ENCODE measurements at places on chromosomes 16 and 17. TPM values are rescaled to one million over a fixed set of nuclear protein-coding genes. Genes with fewer than 3 reads are reported as not detected.

Gene HCRT
- polyA plus RNA-seq = not detected

Gene SOST
- 15.1 TPM for polyA plus RNA-seq

Gene METRN
- polyA plus RNA-seq = 114 TPM

Gene FLYWCH1
- polyA plus RNA-seq = 24.5 TPM

DNA sequence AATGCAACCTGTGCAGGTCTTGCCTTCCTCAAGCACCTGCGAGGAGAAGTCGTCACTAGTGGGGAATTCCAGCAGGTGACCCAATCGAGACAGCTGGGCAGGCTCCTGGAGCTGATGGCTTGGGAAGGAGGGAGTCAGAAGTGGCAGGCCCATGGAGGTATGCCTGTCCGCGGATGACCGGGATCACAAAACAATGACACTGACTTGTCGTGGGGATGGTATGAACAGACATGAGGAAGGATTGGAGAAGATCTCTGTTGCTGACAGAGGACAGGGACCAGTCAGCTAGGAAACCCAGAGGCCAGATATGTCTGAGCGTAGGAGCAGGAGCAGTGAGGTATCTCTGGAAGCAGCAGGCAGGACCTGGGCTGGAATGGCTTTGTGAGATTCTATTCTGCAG is 233.3 kb downstream of the SOX9 start:
- no peak for DNase-seq

- DNase-seq = no peak
Observed at GRCh38 chr17:76868669-76869495, 678 bp downstream of the MGAT5B start.

Gene HSD17B1
- polyA plus RNA-seq = 3.3 TPM

Gene CPNE7
- 1.5 TPM for polyA plus RNA-seq

- DNase-seq = no peak
Observed at GRCh38 chr16:64534180-64534780, 587.6 kb downstream of the CDH11 start.

DNA sequence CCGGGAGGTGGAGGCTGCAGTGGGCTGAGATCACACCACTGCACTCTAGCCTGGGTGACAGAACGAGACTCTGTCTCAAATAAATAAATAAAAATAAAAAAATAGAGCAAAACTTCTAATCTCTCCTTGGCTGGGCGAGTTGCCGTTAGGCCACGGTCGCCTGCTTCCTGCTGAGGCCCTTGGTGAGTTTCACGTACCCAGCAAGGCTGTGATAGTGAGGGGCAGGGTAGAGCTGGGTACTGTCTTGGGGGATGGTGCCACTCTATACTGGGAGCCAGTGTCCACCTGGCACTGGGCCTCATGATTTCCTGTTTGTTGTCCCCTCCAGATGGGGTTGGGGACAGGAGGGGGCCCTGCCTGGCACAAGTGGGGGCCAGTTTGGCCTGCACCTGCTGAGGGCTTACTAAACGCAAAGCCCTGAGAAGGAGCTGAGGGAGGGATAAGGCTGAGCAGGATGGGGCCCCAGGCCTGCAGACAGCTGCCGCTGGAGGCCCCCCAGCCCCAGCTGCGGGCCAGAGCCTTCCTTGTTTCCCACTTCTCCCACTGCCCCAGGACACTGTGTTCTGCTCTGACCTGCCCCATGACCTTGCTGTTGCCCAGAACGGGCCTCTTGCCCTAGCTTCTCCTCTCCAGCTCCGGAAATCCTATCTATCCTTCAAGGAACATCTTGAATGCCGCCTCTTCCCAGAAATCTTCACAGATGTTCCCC is 25.4 kb downstream of the GJD3 start:
- DNase-seq = no peak

GRCh38 chr16:82081264-82081663 is 46.2 kb downstream of the HSD17B2 start:
- DNase-seq = no peak

Gene PRPF8
- polyA plus RNA-seq = 181 TPM

Gene ARHGAP23
- polyA plus RNA-seq = 7.6 TPM

DNA sequence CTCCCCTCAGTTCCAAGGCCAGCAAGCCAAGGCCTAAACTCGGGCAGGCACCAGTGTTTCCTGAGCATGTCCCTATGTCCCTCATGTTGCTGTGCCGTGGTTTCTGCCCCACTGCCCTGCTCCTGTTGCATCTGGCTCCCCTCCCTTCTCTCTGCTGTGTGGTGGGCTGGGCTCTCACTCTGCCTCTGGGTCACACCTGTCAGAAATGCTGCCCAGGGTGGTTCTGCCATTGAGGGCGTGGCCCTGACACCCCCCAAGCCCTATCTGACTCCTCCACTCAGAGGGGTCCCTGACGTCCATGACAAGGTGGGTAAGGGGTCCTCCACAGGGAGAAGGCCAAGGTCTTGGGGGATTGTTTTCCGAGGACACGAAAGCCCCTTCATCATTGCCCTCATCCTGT is 9.2 kb upstream of the ITGA3 start:
- DNase-seq = no peak

DNA sequence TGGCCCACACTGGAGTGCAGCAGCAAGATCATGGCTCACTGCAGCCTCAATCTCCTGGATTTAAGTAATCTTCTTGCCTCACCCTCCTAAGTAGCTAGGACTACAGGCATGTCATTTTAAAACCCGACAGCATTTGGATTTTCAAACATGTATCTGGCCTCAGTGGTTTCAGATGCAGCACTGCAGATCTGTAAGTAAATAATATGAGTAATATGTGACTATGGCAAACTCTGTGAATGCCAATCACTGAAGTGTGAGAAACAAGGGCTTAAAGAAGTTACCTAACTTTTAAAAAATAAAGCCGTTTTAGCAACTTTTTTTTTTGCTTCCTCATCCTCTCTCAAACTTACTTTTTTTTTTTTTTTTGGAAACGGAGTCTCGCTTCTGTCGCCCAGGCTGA is 11.9 kb downstream of the CEP20 start:
- no peak for DNase-seq

Gene C16orf74
- 4.6 TPM for polyA plus RNA-seq

DNA sequence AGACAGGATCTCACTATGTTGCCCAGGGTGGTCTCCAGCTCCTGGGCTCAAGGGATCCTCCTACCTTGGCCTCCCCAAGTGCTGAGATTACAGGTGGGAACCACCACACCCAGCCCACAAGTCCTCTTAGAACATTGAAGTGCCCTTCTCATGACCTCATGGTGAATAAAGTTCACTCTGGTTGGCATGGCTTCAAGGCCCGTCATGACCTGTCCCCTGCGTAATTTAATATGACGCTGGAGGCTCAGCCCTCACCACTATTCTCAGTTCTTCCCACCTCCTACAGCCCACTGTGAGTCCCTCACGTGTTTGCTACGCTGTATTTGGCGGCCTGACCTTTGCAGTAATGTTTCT is 1.9 kb downstream of the ENDOV start:
- no peak for DNase-seq

Gene EPN3
- 28.7 TPM for polyA plus RNA-seq

DNA sequence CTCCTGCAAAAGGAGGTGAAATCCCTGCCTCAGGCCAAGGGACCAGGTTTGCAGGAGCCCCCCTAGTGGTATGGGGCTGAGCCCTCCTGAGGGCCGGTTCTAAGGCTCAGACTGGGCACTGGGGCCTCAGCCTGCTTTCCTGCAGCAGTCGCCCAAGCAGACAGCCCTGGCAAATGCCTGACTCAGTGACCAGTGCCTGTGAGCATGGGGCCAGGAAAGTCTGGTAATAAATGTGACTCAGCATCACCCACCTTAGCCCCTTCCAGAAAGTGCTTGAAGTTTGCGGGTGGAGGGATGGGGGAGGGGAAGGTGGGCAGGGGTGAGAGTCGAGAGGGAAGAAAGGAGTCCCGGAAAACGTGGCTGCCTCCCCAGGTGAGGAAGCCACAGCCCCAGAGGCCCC is 2.1 kb downstream of the MC1R start:
- DNase-seq = no peak

Gene TNS4
- polyA plus RNA-seq = 2.2 TPM

Gene TLCD1
- polyA plus RNA-seq = 30.0 TPM

Gene CDK3
- 7.4 TPM for polyA plus RNA-seq

Gene CD2BP2
- 61.8 TPM for polyA plus RNA-seq

Gene KCNJ12
- polyA plus RNA-seq = 3.4 TPM

Gene ZP2
- not detected for polyA plus RNA-seq

Gene PPY
- not detected for polyA plus RNA-seq

Gene RNF222
- polyA plus RNA-seq = not detected

Gene G6PC3
- 150 TPM for polyA plus RNA-seq

DNA sequence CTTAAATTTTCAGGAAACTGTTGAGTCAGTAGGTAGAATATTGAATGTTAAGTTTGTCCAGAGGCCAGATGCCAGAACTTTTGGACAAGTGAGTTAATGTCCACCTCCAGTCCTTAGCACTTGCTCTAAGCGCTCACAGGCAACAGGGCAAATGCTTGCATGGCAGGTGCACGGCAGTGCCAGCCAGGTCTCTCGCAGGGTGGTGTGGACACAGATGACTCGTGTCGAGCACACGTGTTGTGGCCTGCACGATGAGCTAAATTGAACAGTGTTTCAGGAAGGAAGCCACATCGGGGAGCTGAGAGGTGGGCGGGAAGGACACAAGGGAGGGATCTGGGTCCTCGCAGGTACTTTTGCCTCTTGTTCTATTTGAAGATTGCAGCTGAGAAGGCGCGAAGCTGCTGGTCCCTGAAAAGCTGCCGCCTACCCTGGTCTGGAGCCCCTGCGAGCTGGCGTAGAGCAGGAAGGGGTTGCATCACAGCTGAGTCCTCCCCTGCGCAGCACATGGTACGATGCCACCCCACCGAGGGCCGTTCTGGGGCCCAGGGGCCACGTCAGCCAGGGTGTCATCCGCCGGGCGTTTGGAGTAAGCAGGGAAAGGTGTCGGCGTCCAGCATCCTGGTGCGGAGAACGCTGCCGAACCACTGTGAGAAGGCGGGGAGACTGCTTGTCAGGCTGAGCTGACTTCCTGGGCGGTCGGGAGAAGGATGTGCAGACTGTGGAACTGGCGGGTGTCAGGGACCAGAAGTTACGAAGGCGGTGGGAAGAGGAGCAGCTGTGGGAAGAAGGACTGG is 6.3 kb downstream of the RAB40C start:
- peak; percentile 25 for DNase-seq

Gene AATK
- polyA plus RNA-seq = 0.65 TPM

Gene CLEC10A
- polyA plus RNA-seq = 1.5 TPM

- no peak for DNase-seq
Observed at GRCh38 chr17:4487820-4488716, 10.6 kb upstream of the SPNS2 start.

DNA sequence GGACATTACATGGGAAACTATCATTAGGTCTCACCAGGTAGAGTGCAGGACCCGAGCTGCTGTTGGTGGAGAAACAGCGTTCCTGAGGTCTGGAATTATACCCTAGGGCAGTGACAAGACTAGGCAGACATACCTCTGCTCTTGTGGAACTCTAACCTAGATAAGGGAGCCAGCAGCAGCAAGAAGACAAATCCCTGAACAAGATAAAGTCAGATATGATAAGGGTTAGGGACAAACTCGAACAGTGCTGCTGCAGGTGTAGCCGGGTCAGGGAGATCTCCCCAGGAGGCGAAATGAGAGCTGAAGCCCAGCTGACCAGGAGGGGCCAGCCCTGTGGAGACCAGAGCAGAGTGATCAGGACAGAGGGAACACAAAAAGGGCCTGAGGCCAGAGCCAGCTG is 34.7 kb downstream of the ARSG start:
- DNase-seq = no peak

DNA sequence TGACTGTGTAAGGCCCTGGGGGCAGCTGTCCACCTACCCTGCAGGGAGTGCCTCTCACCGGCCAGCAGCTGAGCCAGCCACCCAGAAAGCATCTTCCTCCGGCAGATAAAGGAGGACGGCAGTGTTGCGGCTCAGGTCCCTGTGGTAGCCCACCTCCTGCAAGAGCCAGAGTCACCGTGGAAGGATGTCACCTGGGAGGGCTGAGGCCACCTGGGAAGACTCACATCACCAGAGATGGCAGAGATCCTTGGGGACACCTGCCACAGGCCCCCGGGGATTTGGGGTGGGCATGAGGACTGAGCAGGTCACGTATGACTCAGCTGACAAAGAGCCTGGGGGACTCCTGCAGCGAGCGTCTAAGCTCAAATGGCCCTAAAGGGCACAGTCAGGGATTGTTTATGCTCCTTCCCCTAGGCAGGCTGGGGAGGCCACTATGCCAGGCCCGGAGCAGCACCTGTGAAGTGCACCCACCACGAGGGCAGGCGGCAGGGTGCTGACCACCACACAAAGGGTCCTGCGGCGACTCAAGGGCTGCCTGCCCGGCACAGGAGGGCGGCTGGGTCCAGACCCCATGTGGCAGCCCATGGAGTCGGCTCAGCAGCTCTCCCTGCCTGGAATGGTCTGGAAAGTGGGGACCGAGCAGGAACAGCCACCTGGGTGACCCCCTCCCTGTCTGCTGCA is 44.1 kb downstream of the TNFRSF13B start:
- DNase-seq = no peak

GRCh38 chr16:87706278-87707000 is 59.3 kb downstream of the KLHDC4 start:
- DNase-seq = peak; percentile 43

Gene P2RX5
- not detected for polyA plus RNA-seq

Gene CCL8
- not detected for polyA plus RNA-seq

Gene NTN3
- not detected for polyA plus RNA-seq

Gene C17orf107
- polyA plus RNA-seq = 2.5 TPM

- DNase-seq = no peak
Observed at GRCh38 chr16:77262971-77263370, 63.8 kb downstream of the SYCE1L start.

DNA sequence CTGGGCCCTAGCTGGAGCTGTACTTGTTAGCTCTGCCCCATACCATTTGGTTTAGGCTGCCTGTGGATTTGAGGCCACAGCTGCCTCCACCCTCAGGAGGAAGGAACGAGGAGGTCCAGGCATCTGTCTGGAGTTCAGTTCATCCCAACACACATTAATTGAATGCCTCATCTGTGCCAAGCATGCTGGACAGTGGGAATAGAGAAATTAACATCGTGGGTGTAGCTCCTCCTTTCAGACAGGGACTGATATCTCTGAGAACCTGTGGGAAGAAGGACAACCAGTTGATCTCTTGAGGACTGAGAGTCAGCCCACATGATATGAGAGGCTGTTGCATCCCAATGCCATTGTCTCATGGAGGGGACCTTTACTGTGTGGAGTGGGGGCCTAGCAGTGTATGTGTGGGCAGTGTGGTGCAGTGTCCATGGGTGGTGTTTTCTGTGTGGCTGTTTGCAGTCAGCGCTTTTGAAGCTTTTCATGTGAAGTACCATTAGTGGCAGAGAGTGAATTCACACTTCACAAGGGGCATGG is 29.4 kb upstream of the DDX52 start:
- no peak for DNase-seq

Data from kidney (tissue), 22 donors.